ENCODE measurements at places on chromosomes 12 and 14. TPM values are rescaled to one million over a fixed set of nuclear protein-coding genes. Genes with fewer than 3 reads are reported as not detected.

GRCh38 chr12:46354111-46354801 lies 18.3 kb downstream of the SLC38A2 start:
- DNase-seq = no peak

- peak; percentile 49 for DNase-seq
Observed at GRCh38 chr12:94204499-94205247, 56.3 kb downstream of the PLXNC1 start.

DNA sequence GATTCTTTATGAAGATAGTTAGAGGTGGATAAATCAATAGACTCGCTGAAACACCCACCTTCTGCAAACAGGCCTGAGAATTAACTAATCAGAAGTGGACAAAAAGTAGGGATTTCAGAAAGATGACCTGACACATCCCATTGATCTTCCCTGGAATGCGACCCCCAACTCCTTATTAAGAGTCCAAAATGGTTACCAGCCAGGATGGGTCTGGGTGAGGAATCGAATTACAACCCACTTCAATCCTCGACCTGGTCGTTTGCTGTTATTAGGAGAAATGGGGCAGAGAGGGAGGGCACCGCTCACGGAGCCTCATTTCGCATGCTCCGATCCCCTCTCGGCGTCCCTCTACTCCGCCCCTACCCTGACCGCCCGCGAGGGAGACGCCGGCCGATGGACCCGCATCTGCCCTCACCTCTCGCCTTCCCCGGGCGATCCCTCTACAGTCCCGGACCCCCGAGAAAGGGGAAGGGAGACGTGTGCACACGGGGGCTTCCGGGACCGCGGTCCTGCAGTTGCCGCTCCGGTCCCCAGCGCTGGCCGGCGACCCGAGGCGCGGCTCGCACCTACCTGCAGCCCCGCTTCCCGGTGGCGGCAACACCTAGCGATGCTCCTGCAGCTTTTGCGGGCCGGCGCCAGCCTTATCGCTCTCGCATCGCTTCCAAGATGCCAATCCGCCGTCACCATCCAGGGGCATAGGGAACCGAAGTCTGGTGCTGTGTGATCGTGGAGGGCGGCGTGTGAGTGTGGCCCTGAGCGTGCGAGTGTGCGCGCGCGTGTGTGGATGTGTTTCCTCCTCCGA lies 69.3 kb upstream of the USP15 start:
- peak; percentile 14 for DNase-seq

- peak; percentile 48 for DNase-seq
Observed at GRCh38 chr12:1628666-1629337, at the start of gene WNT5B. Gene WNT5B, plus strand, starts transcription at chr12:1629231. Its CDS starts 2,124 bp downstream, at chr12:1631355.

DNA sequence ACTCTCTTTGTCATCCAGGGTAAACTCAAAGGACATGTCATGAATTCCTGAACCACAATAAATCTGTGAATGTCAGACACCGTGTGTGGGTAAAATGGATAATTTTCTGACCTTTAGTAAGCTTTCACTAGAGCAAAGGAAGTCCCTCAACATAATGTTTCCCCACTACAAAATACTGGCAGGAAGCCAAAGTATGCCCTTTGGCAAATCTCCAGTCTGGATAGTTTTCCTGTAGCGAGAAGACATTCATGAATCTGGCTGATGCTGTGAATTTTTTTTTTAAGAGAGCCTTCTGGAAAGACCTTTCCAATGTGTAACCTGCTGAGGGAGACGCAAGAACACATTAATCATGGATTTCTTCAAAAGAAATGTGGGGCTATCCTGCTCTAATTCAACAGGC lies 389.6 kb upstream of the DDHD1 start:
- DNase-seq = peak; percentile 88

DNA sequence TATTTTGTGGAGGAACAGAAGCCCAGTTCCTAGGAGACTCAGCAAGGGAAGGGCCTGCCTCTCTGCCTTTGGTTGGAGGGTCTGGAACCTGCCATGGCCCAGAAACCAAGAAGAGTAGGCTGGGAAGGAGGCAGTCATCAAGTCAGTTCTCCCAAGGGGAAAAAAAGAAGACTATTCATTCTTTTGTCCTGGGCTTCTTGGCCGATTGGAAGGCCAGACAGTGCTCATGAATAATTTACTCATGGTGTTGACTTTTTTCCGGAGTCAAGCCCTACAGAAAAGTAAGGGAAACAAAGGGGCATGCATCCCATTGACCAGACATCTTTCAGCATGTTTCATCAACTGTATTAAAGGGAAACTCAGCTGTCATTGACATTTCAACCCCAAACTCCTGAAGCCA lies 168.1 kb downstream of the PRKCH start:
- DNase-seq = no peak

- DNase-seq = peak; percentile 17
Observed at GRCh38 chr12:131950182-131950913, 606 bp downstream of the EP400 start.

DNA sequence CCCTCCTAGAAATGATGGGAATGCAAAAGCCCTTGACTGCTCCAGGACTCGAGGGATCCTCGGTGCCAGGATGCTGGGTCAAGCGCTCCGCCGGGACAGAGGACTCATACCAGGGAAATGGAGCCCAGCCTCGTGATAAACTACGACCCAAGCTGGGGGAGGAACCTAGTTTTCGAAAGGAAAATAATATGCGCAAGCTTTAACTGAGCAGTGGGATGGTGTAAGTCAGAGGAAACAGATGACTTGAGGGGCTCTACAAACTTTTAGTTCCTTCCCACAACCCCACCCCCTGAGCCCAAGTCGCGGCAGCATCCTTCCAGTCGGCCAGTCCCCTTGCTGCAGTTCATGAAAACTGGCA lies 654 bp upstream of the SUPT16H start:
- DNase-seq = no peak

GRCh38 chr14:97077253-97077653 lies 280.1 kb downstream of the VRK1 start:
- DNase-seq = peak; percentile 50

GRCh38 chr12:4144676-4145075 lies 128.9 kb upstream of the CCND2 start:
- DNase-seq = no peak

DNA sequence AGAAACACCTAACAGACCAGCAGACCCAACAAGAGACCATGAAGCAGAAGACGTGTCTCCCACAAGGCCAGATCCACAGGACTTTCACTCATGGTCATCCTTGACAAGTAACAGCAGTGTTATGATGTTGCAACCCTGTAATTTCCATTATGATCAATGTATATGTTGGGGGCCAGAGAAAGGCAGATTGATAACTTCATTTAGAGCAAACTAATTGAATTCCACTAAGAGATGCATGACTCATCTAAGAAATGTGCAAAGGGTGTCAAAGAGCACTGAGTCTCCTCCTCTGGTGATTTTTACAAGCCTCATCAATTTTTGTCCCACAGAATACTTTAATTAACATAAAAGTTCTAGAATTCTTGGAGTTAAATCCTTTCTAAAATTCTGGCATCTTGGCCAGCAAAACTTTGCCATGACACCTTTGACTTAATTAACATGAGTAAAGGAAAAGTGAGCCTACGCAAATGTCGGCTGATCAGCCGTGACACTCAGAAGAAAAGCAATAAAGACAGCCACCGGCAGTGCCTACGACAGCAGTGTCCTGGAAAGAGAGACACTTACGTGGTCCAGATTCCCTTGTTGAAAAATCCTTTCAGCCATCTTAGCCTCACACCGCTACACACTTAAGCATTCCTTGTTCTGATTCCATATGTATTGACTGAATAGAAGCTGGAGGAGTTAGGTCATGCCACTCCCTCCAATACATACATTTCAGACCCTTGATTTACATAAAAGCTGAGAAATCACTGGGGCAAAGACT lies 370.2 kb upstream of the CCDC196 start:
- DNase-seq = no peak

- DNase-seq = no peak
Observed at GRCh38 chr12:124665511-124665910, 98.1 kb upstream of the NCOR2 start.

- peak; percentile 64 for DNase-seq
Observed at GRCh38 chr14:77026166-77026929, 2.2 kb downstream of the IRF2BPL start.

DNA sequence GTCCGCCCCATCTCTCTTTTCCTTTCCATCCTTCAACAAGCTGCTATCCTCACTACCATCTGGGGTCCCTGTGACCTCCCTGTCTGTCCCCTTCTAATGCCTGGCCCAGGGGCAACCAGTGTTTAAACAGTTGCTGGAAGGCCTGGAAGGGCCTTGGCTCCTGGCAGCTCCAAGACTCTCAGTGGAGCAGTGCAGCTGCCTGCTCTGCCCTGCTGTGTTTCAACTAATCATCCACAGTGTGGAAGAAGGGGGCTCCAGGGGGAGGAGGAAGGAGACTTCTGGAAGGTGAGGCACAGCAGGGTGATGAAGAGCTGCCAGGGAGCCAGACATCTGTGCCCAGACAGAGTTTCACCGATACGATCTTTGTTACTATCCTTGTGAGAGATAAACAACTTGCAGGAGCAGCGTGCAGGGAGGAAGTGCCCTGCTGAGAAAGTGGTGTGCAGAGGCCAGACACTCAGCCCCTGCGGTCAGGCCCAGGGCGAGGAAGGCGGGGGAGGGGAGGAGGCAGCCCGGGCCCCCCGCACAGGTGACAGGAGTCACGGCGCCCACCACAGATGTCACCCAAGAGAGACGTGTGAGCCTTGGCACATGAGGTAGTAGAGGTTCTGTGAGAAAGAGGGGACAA lies 1061.8 kb downstream of the BCL11B start:
- no peak for DNase-seq

DNA sequence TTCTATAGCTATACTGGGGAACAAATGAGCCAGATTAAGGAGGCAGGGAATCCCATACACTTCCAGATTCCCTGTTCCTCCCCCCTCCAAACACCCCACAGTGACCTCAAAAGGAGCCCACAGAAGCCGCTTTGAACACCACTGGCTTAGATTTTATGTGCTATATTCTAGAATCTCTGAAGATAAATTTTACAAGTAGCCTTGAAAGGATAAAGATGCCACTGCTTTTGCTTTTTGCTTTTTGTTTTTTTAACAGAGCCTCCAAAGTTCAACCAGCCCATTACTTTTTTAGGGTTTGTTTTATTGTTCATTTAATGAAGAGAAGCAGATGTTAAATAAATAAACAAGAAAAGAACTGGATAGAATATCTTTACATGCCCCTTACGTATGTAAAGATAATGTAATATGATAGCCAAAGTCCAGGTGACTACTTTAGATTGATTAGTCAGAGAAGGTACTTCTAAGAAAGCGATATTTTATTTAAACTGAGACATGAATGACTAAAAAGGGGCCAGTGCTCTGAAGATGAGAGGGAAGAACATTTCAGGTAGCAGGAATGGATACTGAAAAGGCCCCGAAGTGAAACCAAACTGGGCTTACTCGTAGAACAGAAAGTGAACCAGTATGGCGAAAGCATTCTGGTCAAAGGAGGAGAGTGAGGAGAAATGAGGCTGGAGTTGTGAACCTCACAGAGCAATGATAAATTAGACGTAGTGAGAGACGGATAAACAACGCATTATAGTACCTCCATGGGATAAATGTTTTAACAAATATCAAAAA lies 44.6 kb downstream of the DUSP6 start:
- no peak for DNase-seq

DNA sequence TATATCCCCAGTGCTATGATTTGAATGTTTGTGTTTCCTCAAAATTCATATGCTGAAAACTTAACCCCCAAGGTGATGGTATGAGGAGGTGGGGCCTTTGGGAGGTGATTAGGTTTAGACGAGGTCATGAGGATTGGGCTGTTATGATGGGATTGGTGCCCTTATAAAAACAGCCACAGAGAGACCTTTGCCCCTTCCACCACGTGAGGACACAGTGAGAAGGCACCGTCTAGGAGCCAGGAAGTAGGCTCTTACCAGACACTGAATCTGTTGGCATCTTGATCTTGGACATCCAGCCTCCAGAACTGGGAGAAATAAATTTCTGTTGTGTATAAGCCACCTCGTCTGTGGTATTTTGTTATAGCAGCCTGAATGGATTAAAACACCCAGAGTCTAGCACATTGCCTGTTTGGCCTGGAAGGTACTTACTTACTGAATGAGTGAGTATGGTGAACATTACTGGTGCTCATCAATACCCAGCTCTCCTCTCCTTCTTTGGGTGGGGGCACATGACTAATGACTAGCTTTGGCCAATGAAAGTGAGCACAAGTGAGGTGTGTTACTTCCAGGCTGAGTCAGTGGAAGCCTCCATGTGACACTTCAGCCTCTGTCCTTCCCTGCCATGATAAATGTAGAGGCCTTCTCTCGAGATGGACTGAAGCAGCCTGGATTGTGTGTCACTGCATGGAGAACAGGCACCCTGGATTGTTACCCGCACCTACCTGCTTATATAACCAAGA lies 72.4 kb upstream of the CHST11 start:
- no peak for DNase-seq

- peak; percentile 83 for DNase-seq
Observed at GRCh38 chr14:102182936-102183619, 43.4 kb downstream of the WDR20 start.

DNA sequence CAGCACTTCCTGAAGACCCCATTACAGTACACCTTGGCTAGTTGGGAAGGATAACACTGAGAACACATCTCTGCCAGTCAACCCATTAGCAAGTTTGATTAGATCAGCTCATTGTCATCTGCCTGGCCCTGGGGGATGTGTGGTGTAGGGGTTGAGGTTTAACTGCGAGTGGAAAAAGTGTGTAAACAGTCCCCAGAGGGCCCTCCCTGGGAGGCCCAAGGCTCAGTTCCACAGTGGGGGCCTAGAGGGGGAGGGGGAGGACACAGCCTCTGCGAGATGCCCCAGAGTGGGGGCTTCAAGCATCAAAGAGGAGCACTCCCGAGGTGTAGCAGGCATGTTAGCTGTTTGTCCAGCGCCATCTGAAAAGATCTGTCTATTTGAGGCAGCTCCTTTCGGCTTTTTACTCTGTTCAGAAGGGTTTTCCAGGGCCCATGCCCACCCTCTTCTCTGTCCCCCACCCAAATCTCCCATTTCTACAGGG lies 344 bp downstream of the LPAR5 start:
- DNase-seq = no peak

- DNase-seq = no peak
Observed at GRCh38 chr14:99572173-99572999, 31.6 kb downstream of the CCDC85C start.

GRCh38 chr12:130086248-130086647 lies 76.0 kb upstream of the FZD10 start:
- DNase-seq = peak; percentile 24

DNA sequence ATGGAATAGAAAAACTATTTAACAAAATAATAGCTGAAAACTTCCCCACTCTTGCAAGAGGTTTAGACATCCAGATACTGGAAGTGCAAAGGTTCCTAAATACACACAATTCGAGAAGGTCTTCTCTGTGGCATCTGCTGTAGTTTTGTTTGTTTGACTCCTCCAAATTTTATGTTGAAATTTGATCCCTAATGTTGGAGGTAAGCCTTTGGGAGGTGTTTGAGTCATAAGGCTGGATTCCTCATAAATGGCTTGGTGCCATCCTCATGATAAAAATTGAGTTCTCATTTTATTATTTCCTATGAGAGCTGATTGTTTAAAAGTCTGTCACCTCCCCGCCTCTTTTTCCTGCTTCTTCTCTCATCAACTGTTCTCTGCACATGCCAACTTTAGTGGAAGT lies 182.7 kb downstream of the MYRFL start:
- no peak for DNase-seq

MGAT2 gene
- 26.8 TPM for total RNA-seq

TMEM179 gene
- 0.12 TPM for total RNA-seq

EPYC gene
- total RNA-seq = not detected

RNFT2 gene
- 1.9 TPM for total RNA-seq

SYNDIG1L gene
- 1.1 TPM for total RNA-seq

CD4 gene
- total RNA-seq = 60.6 TPM

IAPP gene
- not detected for total RNA-seq

OR5AU1 gene
- not detected for total RNA-seq

AVPR1A gene
- total RNA-seq = 5.5 TPM

PELI2 gene
- total RNA-seq = 21.1 TPM

PIWIL1 gene
- total RNA-seq = not detected
